ENCODE measurements at places on chromosomes 11 and 22.

DNA sequence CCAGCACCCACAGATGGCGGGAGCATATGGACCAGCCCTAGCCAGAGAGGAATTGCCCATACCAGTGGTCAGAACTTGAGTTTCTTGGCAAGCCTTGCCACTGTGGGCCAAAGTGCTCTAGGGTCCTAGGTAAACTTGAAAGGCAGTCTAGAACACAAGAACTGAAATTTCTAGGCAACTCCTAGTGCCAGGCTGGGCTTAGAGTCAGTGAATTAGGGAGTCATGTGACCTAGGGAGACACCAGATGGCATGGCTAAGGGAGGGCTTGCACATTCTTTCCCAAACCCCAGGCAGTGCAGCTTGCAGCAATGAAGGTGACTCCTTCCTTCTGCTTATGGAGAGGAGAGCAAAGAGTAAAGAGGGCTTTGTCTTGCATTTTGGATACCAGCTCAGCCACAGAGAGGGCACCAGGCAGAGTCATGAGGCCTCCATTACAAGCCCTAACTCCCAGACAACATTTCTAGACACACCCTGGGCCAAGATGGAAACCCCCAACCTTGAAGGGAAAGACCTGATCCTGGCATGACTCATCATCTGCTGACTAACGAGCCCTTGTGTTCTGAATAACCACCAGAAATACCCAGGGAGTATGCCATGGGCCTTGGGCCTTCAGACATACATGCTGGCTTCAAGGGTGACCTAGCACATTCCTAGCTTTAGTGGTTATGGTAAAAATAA, 19.2 kb upstream of the OR56A3 start:
- no peak for DNase-seq

DNA sequence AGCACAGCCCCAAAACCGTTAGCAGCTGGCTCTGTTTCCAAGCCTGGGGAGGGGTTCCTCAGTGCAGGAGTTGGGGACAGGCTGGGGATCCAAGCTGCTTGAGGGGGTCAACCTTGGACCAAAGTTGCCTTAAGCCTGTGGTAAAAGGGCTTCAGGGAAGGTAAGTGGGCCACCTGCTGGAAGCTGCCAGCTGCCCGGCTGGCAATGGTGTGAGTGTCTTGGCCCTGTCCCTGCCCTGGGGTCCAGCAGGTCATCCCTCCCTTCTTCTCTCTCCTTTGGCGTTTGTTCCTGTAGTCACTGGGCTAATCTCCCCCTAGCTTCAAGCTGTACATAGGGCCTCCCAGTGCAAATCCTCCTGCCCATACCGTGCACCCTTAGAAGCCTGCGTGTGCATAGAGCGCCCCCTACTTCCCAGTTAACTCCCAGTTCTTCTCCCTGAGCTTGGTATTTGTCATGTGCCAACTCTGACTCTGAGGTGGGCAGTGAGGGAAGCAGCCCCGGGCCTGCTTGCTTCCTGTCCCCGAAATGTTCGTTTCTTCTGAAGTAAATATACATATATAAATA, 4.4 kb downstream of the TMEM258 start:
- no peak for DNase-seq

DNA sequence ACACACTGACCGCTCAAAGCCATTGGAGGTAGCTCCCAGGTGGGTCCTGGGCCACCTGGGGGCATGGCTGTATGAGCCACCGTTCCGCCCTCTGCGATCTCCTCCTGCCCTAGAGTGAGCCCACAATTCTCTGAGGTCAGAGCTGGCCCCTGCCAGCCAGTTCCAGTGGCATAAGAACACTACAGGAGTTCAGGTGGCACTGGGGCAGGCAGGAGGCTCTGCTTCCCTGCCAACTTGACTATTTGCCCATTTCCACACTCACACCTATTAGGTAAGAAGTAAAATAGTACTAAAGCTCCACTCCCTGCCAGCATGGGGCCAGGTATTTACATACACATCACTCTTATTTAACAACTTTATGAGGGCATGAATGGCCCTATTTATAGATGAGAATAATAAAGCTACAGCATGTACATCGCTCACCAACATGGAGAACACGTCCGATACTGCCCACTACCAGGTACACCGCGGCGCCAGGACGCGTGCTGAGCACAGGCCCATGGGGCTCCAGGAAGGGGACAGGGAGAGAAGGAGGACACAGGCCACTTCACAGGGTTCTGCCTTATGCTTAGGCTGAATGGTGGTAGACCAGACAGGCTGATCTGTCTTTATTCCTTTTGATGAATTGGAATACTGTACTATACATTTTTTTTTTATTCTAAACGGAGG, 26.2 kb downstream of the PISD start:
- no peak for DNase-seq

- DNase-seq: no peak
Observed at GRCh38 chr11:126173257-126173656, 38.2 kb downstream of the RPUSD4 start.

GRCh38 chr11:45945397-45945999, 23.0 kb downstream of the LARGE2 start:
- DNase-seq: no peak

DNA sequence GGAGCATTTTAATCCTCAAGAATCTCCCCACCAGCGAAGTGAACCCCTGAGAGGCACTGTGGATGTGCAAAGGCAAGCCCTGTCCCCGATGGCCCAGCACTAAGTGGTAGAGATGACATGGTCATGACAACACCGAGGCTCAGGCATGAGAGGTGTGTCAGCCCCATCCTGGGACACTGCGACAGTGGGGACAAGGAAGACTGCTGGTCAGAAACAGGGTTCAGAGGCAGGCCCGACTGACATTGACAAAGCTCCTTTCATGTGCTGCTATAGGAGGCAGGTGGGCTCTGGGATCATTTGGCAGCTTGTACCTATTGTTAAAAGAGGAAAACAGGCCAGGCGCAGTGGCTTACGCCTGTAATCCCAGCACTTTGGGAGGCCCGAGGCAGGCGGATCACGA, 54.3 kb upstream of the MYEOV start:
- DNase-seq: no peak

GRCh38 chr11:6611092-6611962, 689 bp downstream of the TAF10 start:
- peak; percentile 26 for DNase-seq

DNA sequence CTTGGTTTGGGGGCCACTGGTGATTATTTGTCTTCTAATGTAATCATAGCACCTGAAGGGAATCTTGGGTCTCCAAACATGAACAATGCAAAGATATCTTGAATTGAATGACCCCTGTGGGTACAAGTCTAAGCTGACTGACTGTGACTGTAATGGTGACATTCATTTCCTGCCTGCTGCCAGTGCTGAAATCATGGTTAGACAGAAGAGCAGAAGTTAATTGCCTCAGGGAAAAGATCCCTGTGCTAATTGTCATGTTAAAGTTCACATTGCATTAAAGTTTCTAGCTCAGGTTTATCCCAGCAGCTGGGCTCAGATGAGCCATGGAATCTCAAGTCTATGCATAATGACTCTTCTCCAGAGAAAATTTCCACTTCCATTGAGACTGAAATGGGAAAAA, 772.0 kb downstream of the ETS1 start:
- DNase-seq: no peak

- no peak for DNase-seq
Observed at GRCh38 chr11:69839516-69839915, 20.3 kb upstream of the FGF3 start.

All from central memory CD8-positive, alpha-beta T cell (primary cell).